A673 (cell line): ENCODE measurements at places on chromosomes 7 and 10. TPM values are rescaled to one million over a fixed set of nuclear protein-coding genes. Genes with fewer than 3 reads are reported as not detected.

Gene GIMAP4
- not detected in 2 replicates for total RNA-seq

DNA sequence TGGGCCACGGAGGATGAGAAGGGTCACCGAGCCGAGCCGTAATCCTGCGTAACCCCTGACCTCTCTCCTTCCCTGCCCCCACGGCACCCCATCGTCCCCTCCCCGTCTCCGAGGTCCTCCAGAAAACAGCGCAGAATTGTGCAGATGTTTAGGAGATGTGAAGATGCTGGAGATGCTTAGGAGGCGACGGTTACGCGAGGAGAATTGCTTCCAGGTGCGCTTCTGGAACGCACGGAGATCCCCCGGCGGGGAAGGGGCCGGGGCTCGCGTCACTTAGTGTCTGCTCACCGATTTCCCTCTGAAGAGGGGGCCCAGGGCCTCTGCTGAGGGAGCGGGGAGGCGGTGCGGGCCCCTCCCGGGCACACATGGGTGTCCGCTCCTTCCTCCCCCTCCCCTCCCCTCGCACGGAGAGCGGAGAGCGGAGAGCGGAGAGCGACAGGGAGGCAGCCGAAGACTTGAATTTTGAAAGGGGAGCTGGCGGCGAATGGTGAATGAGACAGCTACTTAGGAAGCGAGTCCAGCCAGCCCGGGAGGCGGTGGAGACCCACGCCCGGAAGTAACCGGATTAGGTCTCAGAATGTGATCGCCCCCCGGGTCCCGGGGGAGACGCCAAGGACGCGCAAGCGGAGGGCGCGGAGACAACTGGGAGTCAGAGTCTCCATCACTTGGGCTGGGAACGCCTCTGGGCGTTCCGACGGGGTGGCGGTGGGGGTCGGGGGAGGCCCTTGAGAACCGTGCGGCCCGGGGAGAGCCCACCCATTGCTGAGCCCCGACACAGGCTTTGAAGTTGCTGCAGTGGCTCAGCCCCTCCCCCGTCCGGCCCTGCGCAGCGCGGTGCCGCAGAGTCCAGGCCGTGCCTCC, 8.7 kb upstream of the EN2 start:
- H3K4me1 ChIP-seq: no peaks in the 10 kb centered on the region
- no peak overlapping the region for H3K27ac ChIP-seq
- peak overlapping the region; percentile 21 for H3K4me3 ChIP-seq
- DNase-seq: no peak
- no peaks in the 10 kb centered on the region for H3K36me3 ChIP-seq

Gene CYP2E1
- 0.49 and 0.74 TPM in 2 replicates for total RNA-seq

- no peaks in the 10 kb centered on the region for H3K27me3 ChIP-seq
- H3K4me3 ChIP-seq: no peak overlapping the region
- H3K4me1 ChIP-seq: no peaks in the 10 kb centered on the region
- no peak for DNase-seq
Observed at GRCh38 chr10:30903397-30904138, 128.1 kb downstream of the ZNF438 start.

GRCh38 chr7:76364198-76364584, 5.4 kb upstream of the YWHAG start:
- H3K4me3 ChIP-seq: no peak overlapping the region
- no peaks in the 10 kb centered on the region for H3K27me3 ChIP-seq
- no peaks in the 10 kb centered on the region for H3K36me3 ChIP-seq
- H3K27ac ChIP-seq: peak overlapping the region; percentile 48
- no peak for DNase-seq
- peaks cover 16% of the 10 kb centered on the region for H3K4me1 ChIP-seq

DNA sequence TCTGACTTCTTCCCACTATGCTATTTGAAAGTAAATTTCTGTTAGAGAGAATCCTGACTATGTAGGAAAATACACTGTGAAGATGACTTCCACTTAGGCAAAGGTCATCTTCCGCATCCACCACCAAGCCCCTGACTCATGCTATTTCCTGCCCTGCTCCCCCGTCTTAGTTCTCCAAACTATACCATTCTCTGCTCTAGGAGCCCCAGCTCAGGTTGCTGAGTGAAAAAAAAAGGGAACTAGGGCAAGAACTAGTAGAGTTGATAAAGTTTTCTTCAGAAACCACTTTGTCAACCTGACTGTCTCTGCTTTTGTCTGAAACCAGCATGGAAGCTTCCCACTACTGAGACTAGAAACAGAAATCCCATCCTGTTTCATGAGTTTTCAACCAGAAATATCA, 96.9 kb downstream of the EVX1 start:
- DNase-seq: no peak
- no peaks in the 10 kb centered on the region for H3K4me1 ChIP-seq
- peaks cover 4% of the 10 kb centered on the region for H3K27me3 ChIP-seq
- no peak overlapping the region for H3K27ac ChIP-seq
- no peaks in the 10 kb centered on the region for H3K36me3 ChIP-seq
- H3K4me3 ChIP-seq: no peak overlapping the region

GRCh38 chr10:11871466-11871865, 48.3 kb downstream of the PROSER2 start:
- H3K36me3 ChIP-seq: peaks cover 33% of the 10 kb centered on the region
- H3K27ac ChIP-seq: peak overlapping the region; percentile 29
- H3K27me3 ChIP-seq: no peaks in the 10 kb centered on the region

DNA sequence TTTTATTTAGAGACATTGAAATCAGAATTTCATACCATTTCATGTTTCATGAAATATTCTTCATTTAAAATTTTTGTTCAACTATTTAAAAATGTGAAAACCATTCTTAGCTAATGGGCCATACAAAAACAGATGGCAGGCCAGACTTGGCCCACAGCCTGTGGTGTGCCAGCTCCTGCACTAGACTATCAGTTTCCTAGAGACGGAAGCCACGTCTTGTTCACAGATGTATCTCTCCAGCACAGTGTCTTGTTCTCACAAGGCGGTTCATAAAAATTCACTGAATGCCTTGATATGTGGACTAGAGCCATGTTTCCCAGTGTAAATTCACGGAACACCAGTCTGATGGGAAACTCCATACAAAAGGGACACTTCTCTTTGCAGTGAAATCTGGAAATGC, 216.0 kb downstream of the KCNMA1 start:
- H3K4me3 ChIP-seq: no peak overlapping the region
- H3K4me1 ChIP-seq: no peaks in the 10 kb centered on the region
- peaks cover 4% of the 10 kb centered on the region for H3K27me3 ChIP-seq

DNA sequence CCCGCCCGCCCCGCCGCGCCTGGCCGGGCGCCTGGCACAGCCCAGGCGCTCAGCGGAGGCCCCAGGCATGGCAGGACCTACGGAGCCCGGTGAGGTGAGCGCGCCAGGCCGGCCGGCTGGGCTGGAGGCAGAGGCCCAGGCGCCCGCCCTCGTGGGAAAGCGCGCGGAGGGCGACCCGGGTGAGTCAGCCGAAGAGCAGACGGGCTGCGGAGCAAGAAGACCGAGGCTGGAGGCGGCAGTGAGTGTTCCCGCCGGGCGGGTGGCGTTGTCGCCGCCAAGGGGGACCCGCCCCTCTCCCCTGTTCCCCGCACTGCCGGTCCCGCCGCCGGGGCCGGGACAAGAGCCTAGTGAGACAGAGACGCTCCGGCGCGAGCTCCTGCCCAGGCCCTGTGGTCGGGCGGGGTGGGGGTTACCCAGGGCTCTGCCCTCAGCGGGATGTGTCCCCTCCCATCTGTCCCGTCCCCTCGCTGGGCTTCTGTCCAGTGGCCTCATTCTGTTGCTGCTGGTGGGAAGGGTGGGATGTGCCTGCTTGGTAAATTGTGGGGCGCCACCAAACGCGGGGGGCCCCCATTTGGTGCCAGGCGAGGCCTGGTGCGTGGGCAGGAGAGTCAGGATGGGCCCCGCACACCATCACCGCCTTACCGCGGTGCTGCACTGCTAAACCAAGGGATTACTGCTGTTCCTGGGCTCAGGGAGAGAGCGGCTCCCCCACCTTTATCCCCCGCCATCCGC, 17.0 kb upstream of the NODAL start:
- H3K4me1 ChIP-seq: peaks cover 20% of the 10 kb centered on the region
- no peaks in the 10 kb centered on the region for H3K36me3 ChIP-seq
- no peaks in the 10 kb centered on the region for H3K27me3 ChIP-seq
- H3K27ac ChIP-seq: no peak overlapping the region
- peak; percentile 39 for DNase-seq

DNA sequence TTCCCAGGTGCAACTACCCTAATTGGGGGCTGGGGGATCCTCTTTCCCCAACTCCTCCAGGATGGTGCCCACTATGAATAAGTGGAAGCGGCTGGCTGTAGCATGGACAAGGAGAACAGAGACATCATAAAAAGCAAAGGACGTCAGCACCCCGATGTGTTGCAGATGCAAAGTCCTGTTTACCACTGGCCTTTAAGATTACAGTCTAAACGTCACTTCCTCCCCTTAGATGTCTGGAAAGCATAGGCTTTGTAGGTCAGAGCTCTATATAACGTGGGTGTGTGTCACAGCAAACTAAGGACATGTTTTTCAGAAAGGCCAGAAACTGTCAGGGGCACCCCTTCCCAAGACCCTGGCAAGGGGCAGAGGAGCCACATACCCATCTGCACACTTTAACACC, 7.9 kb downstream of the COBL start:
- no peak overlapping the region for H3K27ac ChIP-seq
- DNase-seq: no peak
- no peak overlapping the region for H3K4me3 ChIP-seq
- no peaks in the 10 kb centered on the region for H3K27me3 ChIP-seq
- H3K4me1 ChIP-seq: no peaks in the 10 kb centered on the region
- H3K36me3 ChIP-seq: no peaks in the 10 kb centered on the region

Gene DGKB
- total RNA-seq: not detected in 2 replicates

Gene ANKRD30A
- not detected in 2 replicates for total RNA-seq
